ENCODE measurements at places on chromosomes 2 and 18.
A peak's percentile ranks its signal among the peaks of the same experiment; 100 is the strongest.

GRCh38 chr2:206082298-206082843 lies 3.6 kb downstream of the INO80D start:
- DNase-seq: no peak

DNA sequence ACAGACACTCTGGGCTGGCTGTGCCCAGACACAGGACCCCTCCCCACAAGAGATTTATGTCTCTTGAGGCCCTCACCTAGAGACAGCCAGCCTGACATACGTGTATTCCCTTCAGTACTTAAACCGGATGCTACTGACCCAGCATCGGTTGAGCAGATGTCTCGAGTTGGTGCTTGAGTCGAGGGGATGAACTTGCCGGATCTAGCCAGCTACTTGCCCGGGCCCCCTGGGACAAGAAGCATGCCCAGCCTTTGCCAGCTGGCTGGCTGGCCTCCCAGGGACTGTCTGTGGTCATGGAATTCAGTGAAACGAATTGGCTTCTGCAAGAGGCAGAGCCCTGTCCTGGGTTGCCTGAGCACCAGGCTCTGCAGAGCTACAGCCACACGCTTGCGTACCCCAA lies 36.0 kb downstream of the DNMT3A start:
- DNase-seq: no peak

GRCh38 chr18:77177009-77177408 lies 44.4 kb upstream of the MBP start:
- no peak for DNase-seq

- no peak for DNase-seq
Measured at GRCh38 chr2:156476850-156477206, 40.6 kb downstream of the GPD2 start.

- no peak for DNase-seq
Measured at GRCh38 chr18:50013363-50014138, 181.4 kb downstream of the MYO5B start.

GRCh38 chr18:62399781-62400308 lies 74.7 kb downstream of the TNFRSF11A start:
- DNase-seq: peak; percentile 7

- DNase-seq: no peak
Measured at GRCh38 chr2:28045676-28046351, 155.3 kb downstream of the BABAM2 start.

GRCh38 chr2:235027558-235028214 lies 75.9 kb downstream of the SH3BP4 start:
- DNase-seq: no peak

GRCh38 chr2:158731386-158731785 lies 63.7 kb upstream of the DAPL1 start:
- DNase-seq: no peak

DNA sequence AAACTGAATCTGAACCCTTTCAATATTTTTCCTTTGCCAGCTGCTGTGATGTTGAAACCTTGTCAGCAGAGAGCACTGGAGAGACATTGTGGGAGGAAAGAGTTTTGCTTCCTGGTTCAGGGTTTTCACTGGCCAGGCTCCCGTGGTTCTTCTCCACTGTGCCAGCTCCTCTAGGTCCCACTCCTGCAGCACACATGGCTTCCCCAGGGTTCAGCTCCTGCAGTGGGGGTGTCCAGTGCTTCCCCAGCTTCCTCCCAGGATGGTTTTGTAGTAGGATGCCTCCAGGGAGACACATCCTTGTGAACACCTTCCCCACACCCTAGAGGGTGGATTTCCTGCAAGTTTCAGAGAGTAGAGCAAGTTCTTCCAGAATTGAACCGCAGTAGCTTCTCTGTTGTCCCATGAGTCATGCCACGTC lies 24.0 kb upstream of the SULT1C3 start:
- no peak for DNase-seq

DNA sequence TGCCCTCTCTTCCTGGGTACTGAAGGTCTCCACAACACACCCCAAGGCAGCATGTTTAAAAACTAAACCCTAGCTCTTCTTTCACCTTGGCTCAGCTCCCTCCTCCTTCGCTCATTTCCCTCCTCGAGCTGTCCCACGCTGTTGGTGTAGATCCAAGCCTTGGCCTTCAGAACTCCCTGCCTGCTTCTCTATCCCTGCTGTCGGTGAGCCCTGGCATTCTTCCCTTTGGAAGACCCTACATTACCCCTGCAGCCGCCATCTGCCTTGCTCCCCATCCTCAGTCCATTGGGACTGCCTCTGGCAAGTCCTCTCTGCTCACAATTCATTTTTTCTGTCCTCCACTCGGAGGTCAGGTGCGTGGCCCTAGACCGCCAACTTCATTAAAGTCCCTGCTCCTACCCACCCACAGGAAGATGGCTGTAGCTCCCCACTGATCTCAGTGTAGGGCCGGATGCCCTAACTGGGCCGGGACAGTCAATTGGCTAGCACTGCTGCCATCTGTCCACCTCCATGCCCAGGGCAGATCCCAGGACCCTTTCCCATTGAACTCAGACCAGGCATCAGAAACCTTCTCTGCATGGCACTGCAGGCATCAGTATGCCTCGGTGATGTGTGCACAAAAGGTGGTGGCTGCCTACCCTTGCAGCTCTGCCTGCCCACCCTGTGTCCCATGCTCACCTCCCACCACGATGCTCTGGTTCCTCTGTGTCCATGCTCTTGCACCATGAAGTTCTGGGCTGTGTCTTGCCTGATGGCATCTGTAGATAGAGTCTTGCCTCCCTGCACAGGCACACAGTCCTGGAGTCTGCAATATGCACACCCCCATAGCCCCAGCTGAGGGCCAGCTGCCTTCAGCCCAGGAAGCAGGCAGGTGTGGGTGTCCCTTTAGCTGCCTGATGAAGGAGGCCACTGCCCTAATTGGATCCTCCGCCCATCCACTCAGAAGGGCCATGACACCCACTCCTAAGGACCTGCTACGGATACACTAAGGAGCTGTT lies 5.7 kb downstream of the AMER3 start:
- no peak for DNase-seq

DNA sequence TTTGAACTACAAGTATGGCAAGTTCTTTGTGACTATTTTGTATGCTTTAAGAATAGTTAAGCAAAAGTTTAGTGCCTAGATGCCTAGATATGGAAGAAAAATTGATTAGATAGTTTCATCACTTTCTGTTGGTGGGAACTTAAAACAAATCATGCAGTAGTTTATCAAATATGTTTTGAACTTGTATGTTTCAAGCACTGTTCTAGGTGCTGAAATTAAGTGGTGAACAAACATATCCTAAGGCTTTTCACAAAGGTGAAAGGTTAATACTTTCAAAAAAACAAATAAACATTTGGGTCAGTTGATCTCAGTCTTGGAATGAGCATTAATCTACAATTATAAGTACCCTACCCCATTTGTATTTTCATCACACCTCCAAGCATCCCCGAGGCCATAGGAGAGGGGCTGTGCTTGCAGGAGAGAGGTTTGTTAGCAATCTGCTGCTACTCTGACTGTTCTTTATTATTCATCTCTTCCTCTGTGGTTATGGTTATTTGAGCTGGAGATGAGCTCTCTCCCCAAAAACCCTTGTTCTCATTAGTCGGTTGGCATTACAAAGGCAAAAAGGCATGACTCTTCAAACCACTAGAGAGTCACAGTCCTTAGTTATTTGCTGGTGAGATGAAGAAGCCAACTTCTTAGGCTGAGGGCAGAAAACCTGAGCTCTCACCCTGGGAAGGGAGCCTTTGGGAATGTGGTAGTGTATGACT lies 103.9 kb upstream of the FHL2 start:
- no peak for DNase-seq

DNA sequence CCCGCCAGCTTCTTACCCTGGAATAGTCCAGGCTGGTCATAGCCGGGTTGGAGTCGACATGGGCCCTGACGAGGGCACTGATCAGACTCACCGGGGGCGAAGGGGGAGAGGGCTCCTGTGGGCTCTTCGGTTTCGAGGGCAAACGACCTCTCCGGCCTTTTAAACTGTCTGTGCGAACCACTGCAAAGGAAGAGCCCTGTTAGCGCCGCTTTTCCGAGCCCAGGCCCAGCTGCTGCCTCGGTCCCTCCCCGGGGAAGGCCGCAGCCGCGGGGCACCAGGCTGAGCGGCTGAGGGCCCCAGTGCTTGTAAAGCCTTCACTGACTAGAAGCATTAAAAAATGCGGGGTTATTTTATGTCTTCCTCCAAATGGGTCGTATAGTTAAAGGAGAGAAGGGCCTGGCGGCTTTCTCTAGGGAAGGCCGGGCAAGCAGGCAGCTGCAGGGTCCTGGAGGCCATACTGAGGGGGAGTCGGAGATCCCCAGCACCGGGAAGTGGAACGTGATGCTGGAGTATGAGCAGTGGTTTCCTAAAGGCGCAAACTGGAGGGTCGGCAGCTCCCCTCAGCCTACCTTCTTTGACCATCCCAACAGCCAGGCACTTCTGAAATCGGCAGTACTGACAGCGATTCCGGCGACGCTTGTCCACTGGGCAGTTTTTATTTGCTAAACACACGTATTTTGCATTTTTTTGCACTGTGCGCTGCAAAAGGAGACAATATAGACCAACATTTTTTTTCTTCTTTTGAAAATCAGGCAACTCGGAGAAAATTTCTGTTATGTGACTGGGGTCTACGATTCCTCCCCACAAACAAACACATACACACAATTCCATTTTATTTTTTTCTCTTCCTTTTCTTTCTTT lies 4.5 kb downstream of the NR4A2 start:
- no peak for DNase-seq

GRCh38 chr2:18473241-18474181 lies 86.9 kb downstream of the RDH14 start:
- no peak for DNase-seq

DNA sequence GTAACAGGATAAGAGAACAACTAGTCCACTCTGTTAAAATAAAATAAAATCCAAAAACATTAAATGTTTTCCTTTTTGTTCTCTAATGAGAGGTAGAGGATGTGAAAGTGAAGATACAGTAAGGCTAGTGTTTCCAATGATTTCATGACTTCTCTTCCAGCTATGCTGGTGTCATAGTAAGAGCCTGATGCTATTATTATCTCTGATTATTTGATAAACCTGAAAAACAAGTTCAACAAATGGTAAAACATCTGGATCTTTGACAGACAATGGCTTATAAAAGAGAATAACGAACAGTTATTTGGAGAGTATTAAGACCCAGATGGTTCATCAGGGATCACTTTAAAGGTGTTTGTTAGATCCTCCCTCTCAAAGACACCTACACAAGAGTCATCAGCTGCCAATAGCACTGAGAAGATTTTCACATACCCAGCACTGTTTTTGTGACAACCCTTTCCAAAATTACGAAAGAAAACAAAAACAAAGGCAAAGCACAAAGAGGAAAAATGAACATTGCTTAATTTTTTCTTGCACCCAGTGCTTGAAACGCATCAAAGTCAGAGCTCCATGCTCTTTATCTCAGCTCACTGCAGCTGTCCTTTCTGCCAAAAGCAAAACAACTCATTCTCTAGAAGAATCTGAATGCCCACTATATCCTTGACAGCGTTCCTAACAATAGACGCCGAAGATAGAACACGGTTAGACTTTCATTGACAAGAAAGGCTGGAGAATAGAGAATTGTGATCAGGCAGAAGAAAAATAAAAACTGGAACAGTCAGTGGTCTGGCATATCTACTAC lies 168.6 kb downstream of the SLC8A1 start:
- no peak for DNase-seq

GRCh38 chr2:189506514-189506976 lies 65.3 kb downstream of the WDR75 start:
- peak; percentile 9 for DNase-seq

DNA sequence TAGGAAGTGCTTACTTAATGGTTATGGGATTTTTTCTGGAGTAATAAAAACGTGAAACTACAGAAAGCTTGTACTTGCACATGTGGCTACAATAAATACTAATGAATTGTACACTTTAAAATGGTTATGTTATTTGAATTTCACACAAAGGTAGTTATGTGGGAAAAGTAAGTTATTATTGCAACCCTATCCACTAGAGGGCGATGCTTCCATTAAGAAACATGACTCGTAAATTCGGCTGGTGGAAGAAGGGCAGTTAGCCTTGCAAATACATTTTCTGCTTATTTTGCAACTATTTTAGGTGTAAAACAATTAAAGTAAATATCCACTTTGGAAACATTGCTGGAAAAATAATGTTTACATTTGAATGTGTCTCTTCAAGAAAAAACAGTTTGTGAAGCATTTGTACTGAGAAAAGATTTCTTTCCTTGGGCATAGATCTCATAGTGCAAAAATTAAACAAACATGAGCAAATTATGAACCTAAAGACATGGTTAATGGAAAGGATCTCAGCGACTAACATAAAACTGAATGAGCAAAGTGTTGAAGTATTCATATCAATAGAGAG lies 68.1 kb upstream of the CSRNP3 start:
- peak; percentile 68 for DNase-seq

DNA sequence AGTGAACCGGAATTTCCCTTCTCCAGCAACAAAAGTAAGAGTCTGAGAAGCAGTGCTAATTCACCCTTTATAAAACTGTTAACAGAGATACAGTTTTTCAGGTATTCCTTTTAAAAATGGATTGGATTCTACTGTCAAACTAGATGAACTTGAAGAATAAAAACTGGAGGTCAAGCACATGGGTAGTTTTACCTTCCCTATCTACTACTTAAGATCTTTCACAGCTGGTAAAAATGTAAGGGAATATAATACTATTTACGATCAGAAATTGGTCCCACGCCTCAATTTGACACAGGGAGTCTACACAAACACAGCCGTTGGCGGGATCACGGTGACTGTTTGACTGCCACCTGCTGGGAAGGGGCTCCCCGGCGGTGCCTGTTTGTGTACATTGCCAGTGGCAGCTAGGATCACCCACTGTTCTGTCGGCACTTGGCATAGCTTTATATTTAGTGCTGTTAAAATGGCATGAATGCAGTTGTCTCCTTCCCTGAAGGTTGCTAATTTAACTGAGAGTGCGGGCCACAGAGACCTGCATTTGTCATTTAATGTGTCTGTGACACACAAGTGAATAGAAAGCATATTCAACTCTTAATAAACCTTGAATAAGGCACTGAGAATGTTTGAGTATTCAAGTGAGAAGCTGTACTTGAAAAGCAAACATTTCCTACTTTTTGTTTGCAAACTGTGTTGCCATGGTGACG lies 59.5 kb downstream of the ABCG8 start:
- no peak for DNase-seq

DNA sequence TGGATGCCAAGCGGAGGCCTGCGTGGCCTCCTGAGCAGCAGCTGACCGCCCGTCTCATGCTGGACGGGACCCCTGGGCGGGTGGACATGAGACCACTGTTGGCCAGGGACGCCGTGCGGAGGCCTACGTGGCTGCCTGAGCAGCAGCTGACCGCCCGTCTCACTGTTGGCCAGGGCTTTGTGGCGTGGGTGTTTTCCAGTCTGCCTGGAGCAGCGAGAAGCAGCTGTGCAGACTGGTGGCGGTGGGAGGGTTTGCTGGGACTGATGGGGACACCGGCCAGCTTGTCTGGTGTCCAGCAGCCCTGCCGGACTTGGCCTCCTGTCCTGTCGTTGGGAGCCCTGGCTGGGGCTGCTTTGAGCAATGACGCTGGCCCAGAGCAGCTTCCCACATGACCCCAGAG lies 5.8 kb upstream of the D2HGDH start:
- DNase-seq: no peak

DNA sequence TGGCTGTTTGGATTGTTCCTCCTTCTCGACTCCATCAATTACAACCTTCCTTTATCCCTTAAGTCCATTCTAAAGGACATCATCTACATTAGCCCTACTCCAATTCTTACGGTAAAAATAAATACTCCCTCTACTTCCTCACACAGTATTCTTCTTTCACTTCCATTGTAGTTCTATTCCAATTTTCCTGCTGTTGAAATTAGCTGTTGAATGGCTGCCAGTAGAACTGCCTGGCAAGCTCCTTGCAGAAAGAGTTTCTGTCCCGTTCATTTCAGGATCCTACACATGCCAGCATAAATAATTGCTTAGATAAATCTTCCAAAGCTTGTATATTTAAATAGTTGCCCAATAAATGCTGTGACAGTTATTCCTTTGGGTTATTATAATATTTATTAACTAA lies 459.3 kb upstream of the TRIB2 start:
- no peak for DNase-seq
